ENCODE measurements at places on chromosomes 6 and 20. TPM values are rescaled to one million over a fixed set of nuclear protein-coding genes. Genes with fewer than 3 reads are reported as not detected.

DNA sequence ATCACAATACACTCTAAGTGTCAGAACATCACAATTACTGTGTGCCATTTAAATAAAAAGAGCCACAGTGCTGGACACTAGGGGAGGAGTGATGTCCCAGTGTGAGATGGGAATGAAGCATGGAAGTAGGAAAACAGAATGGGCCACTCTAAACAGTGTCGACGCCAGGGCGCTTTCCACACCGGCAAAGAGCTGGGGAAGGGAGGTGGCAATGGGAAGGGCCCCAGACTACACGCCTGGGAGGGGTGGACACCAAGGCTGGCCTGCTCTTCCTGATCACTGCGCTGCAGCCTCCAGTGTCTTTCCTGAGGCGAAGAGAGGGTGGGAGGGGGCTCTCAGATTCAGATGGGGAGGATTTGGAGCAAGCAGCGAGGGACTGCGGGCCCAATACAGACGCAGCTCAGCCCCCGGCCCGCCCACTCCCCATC, 75.9 kb downstream of the ERMARD start:
- peak; percentile 6 for DNase-seq

DNA sequence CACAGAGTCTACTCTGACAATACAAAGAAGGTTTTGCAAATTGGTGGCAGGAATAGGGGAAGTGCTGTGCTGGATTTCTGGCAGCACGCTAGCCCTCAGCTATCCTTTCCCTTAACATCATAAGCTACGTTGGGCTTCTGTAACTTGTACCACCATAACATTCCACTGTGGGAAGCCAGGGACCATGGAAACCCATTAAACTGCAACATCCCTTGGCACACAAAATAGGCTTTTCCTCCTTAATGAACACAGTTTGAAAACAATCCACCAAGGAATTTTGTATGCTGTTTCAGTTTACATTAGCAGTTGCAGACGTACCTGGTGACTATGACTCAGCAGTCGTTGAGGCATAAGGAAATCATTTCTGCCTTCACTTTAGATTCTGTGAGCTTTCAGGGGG, 203.9 kb upstream of the RAB32 start:
- DNase-seq = no peak

DNA sequence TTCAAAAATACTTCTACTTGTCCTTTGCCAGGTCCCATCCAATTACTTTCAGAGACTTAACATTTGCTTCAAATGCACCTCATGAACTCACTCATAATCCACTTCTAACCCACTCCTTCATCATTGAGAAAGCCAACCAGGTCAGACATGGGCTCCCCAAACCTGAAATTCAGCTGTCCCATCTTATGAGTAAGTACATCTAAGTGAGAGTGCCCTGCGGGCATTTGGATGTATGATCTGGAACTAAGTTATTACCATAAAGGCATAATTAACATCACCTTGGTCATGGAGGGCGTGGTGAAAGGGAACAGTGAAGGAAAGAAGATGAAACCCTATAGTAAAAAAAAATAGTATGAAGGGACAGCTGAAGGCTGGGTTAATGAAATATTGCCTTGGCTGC, 896.8 kb downstream of the C6orf118 start:
- no peak for DNase-seq

GRCh38 chr20:40633123-40633850, 55.7 kb downstream of the MAFB start:
- DNase-seq = no peak

GRCh38 chr20:1539816-1540419, 17.6 kb downstream of the SIRPD start:
- DNase-seq = no peak

- DNase-seq = no peak
Measured at GRCh38 chr6:117280922-117281321, 15.6 kb downstream of the VGLL2 start.

- no peak for DNase-seq
Measured at GRCh38 chr20:19453862-19454261, 241.4 kb downstream of the SLC24A3 start.

DNA sequence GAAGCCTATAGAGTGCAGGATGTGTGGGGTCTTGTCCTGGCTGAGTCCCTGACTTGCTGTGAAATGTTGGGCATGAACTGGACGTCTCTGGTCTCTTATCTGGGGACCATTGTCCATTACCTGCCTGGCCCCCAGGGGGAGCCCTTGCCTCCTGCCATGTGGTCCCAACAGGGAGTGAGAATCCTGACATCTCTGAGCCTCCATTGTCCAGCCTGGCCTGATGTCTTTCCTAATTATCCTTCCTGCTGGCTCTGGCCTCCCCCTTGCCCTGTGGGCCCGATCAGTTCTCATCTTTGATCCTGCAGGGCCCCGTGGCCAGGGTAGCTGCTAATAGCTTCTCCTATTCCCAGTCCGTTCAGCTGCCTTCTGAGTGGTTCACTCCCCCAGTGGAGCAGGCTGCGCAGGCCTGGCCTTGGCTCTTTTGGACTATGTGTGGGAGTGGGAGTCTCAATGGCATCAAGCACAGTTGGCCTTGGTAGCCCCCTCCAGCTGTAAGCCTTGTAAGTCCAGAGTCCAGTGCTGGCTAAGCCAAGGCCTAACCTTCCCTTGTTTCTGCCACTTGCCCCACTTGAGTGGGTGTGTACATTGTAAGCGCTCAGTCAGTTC, 77.9 kb upstream of the RALY start:
- DNase-seq = peak; percentile 59

- DNase-seq = peak; percentile 47
Measured at GRCh38 chr6:30840084-30840934, 44.0 kb upstream of the DDR1 start.

DNA sequence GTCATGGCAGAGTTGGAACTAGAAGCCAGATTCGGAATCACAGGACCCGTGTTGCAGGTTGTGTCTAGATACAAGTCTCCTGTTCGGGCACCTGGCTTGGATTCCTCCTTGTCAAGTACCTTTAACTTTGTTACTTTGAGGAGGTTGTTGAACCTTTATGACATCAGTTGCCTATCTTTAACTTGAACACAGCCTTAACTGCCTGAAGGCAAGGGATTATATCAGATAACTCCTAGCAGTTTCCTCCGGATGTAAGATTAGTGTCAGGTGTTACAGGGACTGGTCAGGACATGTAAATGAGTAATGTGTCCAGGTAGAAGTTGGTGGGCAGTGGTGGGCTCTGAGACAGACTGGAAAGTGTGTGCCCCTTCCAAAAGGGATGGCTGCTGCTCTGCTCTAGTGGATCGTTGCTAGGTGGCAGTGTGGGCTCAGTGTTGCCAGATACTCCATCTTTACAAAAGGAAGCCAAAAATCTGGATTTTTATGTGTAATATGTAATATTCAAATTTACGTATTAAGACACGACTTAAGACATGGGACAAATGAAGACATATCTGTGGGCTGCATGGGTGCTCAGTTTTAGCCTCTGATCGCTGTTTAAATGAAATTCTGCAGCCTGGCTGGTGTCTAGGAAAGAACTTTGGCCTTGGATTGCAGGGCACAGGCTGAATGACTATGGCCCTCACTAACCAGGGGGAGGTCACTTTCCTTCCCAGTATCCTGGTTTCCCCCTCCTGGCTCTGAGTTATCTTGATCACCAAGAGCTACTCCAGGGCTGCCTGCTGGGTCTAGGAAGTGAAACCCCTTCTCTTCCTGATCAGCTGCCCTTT, 27.1 kb downstream of the CHMP4B start:
- DNase-seq = no peak

DNA sequence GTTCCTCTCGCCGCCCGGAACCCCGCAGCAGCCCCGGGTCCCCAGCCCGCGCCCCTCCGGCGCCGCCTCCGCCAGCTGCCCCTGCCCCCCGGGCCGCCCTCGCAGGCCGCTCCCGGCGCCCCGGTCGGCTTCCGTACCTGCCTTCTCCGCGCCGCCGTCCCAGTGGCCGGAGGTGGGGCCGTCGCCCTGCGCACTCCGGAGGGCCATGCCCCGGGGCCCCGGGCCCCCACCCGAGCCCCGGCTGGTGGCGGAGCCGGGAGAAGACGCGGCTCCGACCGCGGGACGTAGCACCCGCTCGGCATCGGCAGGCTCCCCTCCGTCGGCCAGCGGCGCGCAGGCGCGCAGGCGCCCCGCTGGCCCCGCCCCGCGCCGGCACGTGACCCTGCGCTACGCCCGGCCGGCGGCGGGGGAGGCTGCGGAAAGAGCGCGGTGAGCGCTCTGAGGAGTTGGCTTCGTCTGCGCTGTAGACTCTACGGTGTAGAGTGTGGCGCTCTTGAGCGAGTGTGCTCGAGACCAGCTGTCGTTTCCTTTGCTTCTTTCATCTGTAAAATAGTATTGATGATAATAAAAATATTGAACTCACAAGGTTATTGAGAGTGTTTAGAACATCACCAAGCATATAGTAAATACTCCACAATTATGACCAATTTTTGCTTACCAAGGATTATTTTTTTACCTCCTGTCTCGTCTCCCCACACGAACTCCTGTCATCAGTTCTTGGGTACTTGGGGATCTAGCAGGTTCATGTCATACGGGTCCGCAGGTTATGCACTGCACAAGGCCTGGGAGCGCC, at the start of gene TBC1D20:
TBC1D20 (minus strand) TSS at position 335 of the 793 bp plus-strand sequence; CDS start at position 207, 128 bp downstream.
- peak; percentile 86 for DNase-seq

DNA sequence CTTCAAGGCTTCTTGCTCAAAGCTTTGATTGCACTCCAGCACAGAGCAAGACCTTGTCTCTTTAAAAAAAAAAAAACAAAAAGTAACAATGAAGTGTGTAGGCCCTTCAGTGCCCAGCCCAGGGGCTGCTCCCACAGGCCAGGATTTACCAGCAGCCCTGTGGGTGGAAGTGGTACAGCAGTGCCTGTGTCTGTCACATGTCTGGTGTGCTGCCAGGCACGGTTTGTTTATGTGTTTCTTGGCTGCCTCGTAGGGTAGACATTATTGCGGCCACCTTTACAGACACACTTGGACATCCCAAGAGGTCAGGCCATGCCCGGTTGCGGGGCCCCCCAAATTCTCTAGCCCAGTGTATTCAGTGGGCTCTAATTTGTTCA, 12.7 kb downstream of the DYNLRB1 start:
- no peak for DNase-seq

Gene SMOC2
- 29.6 TPM for total RNA-seq

All from colonic mucosa (tissue), 4 donors.